ENCODE measurements at places on chromosomes 16 and 17. TPM values are rescaled to one million over a fixed set of nuclear protein-coding genes. Genes with fewer than 3 reads are reported as not detected.

Gene ABCA10
- not detected for total RNA-seq

Gene CCDC92B
- 14.6 TPM for total RNA-seq

Gene RIPOR1
- total RNA-seq: 15.5 TPM

Gene PAFAH1B1
- total RNA-seq: 113 TPM

Gene HS3ST2
- 0.32 TPM for total RNA-seq
